ENCODE measurements at places on chromosomes 16 and 17.

DNA sequence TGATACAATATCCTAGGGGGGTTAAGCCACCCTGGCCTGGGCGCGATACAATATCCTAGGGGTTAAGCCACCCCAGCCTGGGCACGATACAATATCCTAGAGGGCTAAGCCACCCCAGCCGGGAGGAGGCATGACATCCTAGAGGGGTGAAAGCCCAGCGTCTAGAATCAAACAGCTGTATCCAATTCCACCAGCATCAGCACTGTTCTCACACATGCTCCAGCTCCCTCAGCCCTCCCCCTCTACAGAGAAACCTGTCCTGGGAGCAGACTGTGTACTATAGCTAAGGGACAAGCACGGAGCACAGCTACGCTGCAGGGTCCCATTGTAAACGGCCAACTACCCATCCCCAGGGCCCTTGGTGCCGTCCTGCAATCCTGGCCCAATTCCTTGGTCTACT, 6.2 kb downstream of the GINS2 start:
- DNase-seq, result no peak

DNA sequence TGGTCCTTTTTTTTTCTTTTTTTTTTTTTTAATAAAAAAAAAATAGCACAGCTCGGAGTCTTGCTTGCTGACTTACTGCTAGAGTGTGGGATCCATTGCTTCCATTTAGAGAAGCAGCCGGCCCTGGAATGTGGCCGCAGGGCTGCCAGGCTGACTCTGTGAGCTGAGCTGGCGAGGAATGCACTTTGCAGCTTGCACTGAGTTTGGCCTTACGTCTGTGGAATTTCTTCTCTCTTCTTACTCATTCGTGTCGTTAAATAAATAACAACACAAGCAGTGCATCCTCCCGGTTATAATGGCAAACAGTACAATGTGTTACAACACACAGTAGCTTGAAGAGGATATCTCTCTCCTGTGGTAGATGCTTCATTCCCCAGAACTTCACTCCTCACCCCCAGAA, 69.2 kb downstream of the PRKCB start:
- peak; percentile 45 for DNase-seq

DNA sequence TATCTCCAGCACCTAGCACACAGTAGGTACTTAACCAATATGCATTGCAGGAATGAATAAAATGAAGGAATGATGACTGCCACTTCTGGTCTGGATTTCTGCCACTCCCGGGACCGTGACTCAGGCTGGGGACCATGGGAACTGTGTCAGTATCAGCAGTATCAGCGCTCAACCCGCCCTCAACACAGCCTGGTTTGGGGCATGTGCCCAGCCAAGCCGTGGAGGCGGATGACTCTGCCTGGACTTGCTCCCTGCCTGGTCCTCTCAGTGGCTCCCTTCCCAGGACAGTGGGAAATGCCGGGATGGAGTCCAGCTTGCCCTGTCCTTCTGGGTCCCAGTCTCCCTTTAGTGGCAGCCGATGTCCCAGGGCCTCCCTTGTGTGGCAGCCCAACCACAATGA, 55.1 kb downstream of the SRCIN1 start:
- DNase-seq, result no peak

DNA sequence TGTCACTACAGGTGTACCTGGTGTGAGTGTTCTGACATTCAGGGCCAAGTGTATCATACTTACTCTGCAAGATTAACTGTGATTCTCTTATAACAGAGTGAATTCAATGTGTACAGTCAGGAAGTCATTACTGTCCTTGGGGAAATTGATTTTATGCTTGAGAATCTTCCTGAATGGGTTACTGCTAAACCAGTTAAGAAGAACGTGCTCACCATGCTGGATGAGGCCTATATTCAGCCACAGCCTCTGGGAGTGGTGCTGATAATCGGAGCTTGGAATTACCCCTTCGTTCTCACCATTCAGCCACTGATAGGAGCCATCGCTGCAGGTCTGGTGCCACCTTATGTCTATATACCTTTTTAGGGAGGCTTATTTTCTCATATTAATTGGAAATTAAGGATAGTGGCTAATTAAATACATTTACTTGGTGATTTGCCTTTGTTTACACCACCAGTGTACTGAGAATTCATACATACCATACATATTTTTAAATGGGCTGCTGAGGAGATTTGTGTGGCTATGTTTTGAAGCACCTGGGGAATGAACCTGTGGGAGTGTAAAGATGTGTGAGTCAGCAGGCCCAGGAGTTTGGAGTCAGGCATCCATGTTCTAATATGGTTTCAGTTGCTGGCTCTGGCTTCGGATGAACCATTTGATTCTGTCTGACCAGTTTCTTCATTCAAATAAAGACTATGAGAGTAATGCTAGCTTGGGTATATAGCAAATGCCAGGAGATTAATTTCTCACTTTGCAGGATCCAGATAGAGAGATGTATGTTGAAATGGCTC, 3.1 kb downstream of the ALDH3A2 start:
- DNase-seq, result no peak

DNA sequence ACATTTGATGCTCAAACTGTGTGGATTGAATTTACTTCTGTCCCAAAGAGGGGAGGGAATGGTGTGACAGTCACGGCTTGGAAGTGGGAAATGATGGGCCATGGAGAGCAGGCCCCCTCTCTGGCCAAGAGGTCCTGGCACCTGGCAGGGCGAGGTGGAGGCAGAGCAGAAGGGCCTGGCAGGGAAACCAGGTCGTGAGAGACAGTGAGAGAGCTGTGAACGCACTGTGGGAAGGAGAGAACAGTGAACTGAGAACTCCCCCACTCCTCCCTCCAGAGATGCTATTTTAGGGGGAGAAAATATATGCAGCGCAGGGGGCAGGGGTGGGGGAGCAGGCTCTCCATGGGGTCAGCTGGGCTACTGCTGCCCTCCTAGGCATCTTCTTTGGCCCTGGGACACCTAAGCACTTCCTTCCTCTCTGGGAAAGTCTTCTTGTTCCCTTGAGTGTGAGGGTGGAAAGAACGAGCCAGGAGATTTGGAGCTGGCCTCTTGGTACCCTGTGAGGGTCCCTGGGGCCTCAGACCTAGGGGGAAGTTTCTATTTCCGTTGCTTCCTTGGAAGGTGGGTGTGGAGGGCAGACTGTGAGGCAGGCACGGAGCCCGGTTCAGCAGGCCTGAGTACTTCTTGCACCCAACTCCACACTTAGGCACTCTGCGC, 17.2 kb upstream of the TBX21 start:
- DNase-seq, result no peak

DNA sequence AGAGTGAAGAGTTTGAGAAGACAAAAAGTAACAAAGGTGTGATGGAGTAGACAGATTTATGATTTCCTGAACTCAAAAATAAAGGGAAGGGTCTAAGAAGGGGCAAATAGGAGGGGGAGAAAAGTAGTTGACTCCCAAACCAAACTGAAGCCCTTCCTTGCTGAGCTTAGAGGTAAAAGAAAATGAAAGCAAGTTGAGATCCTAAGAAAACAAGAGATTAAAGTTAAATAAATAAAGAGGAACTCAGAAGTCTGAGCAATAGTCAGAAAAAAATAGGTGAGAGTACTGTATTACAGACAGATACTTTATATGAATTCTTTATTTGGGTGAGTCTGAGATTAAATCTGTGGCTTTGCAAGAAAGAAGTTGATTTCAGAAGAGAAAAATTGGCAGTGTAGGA, 3.3 kb upstream of the PSMD12 start:
- no peak for DNase-seq

DNA sequence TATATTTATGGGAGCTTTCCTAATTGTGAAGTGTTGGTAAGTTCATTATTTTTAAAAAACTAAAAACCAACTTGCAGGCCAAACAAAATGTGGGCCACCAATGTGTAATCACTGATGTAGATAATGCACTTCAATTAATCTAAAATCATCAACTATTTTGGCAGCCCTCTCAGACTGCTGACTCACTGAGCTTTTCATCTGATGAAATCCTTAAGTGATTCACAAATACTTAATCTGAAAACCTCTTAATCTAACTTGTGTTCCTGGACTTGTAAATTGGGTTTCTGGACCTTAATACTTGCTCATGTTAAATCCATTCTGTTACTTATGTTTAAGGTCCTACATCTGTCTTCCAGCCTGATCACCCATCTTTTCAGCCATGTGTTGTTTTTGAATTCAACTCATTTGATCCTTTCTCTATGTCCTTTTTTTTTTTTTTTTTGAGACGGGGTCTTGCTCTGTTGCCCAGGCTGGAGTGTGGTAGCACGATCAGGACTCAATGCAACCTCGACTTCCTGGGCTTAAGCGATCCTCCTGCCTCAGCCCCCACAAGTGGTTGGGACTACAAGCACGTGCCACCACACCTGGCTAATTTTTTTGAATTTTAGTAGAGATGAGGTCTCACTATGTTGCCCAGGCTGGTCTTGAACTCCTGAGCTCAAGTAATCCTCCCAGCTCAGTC, 39.0 kb downstream of the PRKCB start:
- DNase-seq, result no peak

- no peak for DNase-seq
Measured at GRCh38 chr17:82974136-82974952, 105.1 kb upstream of the METRNL start.

DNA sequence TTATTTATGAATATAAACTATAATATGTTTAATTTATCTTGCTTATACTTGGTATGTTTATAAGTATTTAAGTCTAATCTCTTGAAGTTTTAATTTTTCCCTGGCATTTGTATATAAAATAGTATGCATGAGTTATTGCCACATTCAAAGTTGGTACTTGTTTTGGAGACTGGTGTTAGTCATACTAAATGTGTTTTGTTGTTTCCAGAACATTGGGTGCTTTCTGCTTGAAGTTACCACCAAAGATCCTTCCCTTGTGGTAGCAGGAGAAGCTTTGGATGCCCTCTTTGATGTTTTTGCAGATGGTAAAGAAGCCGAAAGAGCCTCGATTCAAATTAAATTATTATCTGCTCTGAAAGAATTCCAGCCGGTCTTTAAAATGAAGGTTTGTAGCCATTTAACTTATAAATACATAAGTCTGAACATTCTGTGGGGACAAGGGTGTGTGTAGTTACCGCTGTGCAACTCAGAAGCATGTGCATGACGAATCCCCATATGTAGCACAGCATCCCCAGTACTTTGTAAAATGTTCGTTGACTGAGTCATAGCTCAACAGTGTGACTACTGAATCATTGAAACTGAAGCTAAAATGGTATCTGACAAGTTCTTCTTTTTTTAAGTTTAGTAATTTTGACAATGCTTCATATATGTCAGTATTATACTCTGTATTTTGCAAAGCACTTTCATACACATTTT, 36.4 kb downstream of the HEATR3 start:
- no peak for DNase-seq

DNA sequence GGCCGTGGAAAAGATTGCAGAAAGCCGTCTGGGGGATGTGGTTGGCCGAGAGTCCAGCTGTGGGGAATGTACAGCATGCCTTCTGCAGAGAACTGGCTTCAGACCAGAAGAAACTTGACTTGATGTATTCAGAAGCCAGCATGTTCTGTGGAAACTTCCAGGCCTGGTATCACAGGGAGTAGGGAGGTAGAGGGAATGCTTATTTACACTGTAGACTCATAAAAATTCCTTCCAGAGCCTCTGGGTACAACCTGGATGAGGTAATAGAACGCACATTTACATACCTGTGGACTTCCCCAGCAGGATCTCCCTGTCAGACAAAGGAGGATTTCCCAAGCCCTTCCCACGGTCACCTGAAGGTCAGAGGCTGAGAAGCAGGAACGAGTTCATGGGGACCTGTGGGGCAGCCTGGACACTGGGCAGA, 11.8 kb upstream of the GAS7 start:
- DNase-seq, result no peak

GRCh38 chr17:57043276-57043675, 41.8 kb upstream of the AKAP1 start:
- no peak for DNase-seq

DNA sequence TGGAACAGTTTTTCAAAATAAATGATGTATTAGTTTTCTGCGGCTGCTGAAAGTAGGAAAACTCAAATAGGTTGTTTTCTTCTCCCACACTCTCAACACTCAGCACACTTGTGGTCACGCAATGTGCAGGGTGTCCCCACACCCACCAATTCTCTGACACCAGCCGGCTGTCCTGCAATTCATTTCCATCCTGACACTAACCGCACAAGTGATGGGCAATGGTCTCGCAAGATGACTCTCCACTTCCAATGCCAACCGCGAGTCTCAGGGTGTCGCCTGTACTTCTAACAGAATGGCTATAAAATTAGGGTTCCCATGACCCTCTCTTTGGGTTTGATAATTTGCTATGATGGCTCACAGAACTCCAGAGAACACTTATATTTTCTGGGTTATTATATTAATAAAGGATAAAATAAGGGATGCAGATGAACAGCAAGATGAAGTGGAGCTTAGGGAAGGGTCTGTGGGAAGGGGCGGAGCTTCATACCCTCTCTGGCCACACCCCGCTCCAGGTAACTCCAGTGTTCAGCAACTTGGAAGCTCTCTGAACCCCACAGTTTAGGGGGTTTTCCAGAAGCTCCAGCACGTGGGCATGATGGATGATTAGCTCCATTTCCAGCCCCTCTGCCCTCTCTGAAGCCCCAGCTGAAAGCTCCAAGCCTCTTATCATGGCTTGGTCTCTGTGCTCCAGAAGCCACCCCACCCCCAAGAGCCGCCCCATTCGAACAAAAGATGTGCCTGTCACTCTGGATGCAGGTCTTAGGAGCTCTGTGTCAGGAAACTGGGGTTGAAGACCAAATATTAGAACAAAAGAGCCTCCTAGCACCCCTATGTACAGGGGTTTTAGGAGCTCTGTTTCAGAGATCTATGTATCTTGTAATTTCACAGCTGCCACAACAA, 19.8 kb downstream of the TAF1C start:
- no peak for DNase-seq

DNA sequence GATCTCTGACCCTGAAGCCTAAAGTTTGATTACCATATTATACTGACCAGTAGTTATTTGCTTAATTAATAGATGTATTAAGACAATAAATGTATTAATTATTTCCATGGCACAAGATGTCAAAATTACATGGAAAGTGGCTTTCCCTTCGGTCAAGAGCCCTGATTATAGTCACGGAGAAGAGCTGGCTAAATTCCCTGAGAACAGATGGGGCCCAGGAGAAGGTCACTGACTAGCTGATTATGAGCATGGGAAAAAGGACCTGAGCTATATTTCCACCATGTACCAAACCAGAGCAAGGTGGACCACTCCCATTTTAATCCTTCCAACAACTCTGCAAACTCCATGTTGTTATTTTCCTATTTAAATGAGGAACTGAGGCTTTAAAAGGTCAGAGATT, 12.9 kb upstream of the MYO18A start:
- no peak for DNase-seq

DNA sequence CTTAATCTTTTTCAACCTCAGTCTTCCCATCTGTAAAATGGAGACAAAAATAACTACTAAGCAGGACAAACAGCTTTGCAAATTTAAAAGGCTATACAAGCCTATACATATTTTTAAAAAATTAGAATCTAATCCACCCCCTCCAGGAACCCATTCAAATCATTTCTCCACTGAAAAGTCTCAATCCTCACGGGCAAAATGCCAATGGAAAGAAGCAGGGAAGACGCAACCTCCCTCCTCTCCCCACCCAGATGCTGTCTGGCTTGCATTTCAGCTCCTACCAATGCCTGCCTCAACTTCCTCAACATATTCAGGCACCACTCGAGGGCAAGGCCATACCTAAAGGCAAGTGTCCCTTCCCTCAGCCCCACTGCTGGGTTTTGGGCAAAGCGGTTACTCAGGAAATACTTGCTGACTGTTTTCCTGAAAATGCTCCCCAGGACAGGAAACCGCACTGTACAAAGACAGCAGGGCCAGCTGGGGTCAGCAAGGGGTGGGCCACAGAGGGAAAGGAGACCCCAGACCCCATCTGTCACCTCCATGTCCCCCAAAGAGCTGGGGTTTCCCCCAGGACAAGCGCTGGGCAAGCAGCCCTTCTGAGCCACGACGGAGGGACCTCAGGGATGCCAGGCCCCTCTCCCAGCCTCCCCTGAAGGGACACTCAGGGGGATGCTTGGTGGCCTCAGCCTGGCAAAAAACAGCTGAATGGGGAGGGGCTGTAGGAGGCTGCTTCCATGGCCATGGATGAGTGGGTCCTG, 47.7 kb upstream of the DOC2B start:
- no peak for DNase-seq
